NCI-H510A treated with DMSO at 0.1 percent for 48 hours (cell line): ENCODE measurements at places on chromosomes 5 and 9.
A peak's percentile ranks its signal among the peaks of the same experiment; 100 is the strongest.

- DNase-seq: no peak
Observed at GRCh38 chr5:160747987-160748386, 104.0 kb downstream of the ATP10B start.

- no peak for DNase-seq
Observed at GRCh38 chr9:111144741-111145140, 106.5 kb upstream of the LPAR1 start.

- no peak for DNase-seq
Observed at GRCh38 chr5:124796495-124796894, 50.1 kb upstream of the ZNF608 start.

- DNase-seq: no peak
Observed at GRCh38 chr9:107636571-107637381, 147.2 kb upstream of the KLF4 start.

GRCh38 chr9:117415358-117415914 lies 579 bp upstream of the ASTN2 start:
- DNase-seq: no peak

DNA sequence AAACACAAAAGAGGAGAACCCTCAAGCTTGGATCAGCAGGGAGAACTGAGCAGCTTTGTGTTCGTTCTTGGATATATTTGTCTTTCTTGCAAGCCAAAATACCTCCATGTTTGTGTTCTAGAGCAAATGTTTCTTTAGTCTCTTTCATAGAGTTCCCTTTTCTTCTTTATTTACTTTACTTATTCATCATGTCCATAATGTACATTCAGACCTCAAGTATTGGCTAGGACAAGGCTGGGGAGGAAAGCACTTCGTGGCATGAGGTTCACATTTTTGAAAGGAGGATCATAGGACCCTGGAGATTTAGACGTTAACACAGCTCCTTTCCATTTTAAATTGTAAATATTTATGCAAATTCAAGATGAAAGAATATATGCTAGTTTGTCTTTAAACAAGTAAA lies 590.2 kb upstream of the MEF2C start:
- DNase-seq: no peak

GRCh38 chr5:178418471-178419010 lies 171.7 kb downstream of the COL23A1 start:
- no peak for DNase-seq

DNA sequence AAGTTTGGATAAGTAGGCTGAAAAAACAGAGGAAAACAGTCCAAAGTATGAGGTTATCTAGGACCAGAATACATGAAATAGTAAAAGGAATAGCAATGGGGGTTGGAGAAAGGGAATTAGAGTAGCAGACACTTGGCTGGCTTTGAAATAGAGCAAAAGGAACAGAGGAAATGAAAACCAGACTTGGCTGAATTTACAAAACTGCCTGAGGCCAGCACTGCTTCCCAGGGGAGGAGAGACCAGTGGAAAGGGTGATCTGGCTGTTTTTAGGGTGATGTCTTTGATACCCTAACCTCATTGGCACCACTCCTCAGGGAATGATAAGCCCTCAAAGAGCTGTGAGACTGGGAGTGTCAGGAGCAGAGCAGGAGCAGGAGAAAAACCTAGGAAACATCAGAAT lies 413.4 kb upstream of the SLC30A5 start:
- DNase-seq: no peak

- no peak for DNase-seq
Observed at GRCh38 chr5:415928-416635, 26.9 kb upstream of the EXOC3 start.

DNA sequence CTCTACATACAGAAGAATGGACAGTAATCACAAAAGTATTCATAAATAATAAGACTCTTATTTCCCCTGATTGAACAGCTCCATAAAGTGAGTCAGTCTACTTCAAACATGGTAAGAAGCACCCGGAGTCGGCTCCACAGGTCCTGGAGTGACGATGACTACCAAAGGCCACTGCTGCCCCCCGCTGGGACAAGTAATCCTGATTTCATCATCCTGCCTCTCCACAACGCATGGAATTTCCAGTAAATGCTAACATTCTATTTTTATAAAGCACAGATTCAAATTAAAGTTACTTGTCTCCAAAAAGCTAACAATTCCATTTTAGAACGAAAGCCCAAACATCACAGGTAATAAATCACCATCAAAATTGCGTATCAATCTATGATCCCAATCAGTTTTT lies 16.2 kb downstream of the ATPSCKMT start:
- peak; percentile 48 for DNase-seq

DNA sequence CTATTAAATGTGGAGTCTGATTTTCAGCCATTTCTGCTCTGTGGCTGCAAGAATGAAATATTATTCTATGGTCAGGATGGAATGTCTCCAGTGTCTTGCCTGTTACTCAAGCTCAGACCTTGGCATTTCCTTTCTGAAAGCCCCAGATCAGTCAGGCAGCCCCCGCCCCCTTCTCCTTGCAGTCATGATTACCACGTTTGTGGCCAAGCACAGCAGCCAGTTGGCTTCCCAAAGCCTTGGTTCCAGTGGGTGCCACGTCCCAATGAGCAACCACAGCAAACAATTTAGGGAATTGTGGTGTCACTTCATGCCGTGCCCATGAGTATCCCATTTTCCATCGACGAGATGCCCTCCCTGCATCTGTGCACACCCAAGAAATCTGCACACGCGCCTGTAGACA lies 9.7 kb upstream of the OBP2A start:
- no peak for DNase-seq

DNA sequence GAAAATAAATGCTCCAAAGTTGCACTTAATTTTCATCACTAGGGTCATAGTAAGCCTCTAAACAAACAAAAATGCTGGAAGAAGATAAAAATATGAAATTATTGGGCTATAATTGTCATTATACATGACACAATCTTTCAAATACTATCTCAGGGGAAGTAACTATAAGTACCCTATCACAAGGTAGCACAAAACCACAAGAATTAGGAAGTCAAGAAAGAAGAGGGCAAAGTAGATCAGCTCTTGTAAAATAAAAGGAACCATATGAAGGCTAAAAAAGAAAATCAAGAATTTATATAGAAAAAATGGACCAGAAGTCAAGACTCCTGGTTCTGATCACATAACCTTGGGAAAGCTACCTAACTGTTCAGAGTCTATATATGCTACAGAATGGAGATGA lies 48.1 kb downstream of the DIAPH1 start:
- DNase-seq: no peak

GRCh38 chr9:124450241-124450924 lies at the start of gene ADGRD2:
Gene ADGRD2 (plus strand): TSS chr9:124450451. CDS start chr9:124451667, 1,216 bp downstream.
- no peak for DNase-seq

- no peak for DNase-seq
Observed at GRCh38 chr5:64671678-64672077, 18.6 kb upstream of the SHISAL2B start.

DNA sequence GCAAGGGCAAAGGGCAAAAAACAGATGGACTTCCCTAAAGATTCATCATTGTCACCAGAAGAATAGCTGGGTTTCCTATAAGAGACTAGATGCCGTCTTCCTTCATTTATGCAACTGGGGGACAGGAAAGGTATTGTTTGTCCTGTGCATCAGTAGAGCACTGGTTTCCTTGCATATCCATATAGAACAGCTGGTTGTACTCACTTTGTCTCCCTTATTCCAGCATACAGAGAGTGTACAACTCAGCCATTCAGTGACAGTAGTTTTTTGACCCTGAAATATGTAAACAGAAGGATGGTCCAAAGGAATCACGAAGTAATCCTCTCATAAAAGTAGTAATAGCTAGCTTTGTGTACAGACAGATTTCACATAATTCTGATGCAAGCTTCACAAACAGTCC lies 22.5 kb upstream of the MAST4 start:
- no peak for DNase-seq

- no peak for DNase-seq
Observed at GRCh38 chr5:125293726-125294125, 547.3 kb upstream of the ZNF608 start.
